ENCODE measurements at places on chromosomes 1 and 21. TPM values are rescaled to one million over a fixed set of nuclear protein-coding genes. Genes with fewer than 3 reads are reported as not detected.

The PTPN22 gene
- 2.0 TPM for total RNA-seq

The GSTM1 gene
- not detected for total RNA-seq

The MMEL1 gene
- not detected for total RNA-seq

The INSRR gene
- total RNA-seq: not detected

The GJA9 gene
- total RNA-seq: not detected

The TRIM67 gene
- not detected for total RNA-seq

The FAM110D gene
- total RNA-seq: not detected

The NHLH1 gene
- total RNA-seq: 0.14 TPM

The PLPPR5 gene
- under 0.01 TPM for total RNA-seq

The LRRC3 gene
- total RNA-seq: 0.29 TPM

The OR11L1 gene
- not detected for total RNA-seq

The SYCP1 gene
- total RNA-seq: not detected

The AKR7A3 gene
- total RNA-seq: 0.29 TPM

The KRTAP12-2 gene
- not detected for total RNA-seq

The PMF1 gene
- 39.2 TPM for total RNA-seq

The RPTN gene
- not detected for total RNA-seq

The TDRD10 gene
- not detected for total RNA-seq
